ENCODE measurements at places on chromosomes 5 and 9. TPM values are rescaled to one million over a fixed set of nuclear protein-coding genes. Genes with fewer than 3 reads are reported as not detected.

- H3K36me3 ChIP-seq = peaks cover 3% of the 10 kb centered on the region
- H3K4me1 ChIP-seq = peaks cover 21% of the 10 kb centered on the region
- no peak overlapping the region for H3K4me3 ChIP-seq
- no peaks in the 10 kb centered on the region for H3K27me3 ChIP-seq
- no peak overlapping the region for H3K27ac ChIP-seq
These were observed 281.4 kb upstream of the VLDLR start for GRCh38 chr9:2340046-2340760.

DNA sequence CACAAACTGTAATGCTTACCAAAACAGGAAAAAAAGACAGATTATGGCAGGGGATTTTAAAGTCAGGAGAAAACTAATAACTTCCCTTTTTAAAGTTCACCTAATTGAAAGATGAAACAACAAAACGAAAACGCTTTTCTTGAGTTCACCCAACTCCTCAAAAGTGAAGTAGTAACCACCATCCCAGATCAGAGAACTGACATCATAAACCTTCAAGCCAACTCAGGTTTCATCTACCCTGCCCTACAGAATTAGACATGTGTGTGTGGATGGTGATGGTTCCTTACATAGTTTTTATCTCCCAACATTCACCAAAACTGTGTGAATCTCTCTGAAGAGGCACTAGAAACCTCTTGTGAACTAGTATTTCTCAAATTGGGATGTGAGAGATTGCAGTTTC is 195.2 kb upstream of the PTGER4 start:
- DNase-seq = no peak
- no peak overlapping the region for H3K4me3 ChIP-seq
- H3K4me1 ChIP-seq = no peaks in the 10 kb centered on the region
- H3K27ac ChIP-seq = no peak overlapping the region
- no peaks in the 10 kb centered on the region for H3K27me3 ChIP-seq

DNA sequence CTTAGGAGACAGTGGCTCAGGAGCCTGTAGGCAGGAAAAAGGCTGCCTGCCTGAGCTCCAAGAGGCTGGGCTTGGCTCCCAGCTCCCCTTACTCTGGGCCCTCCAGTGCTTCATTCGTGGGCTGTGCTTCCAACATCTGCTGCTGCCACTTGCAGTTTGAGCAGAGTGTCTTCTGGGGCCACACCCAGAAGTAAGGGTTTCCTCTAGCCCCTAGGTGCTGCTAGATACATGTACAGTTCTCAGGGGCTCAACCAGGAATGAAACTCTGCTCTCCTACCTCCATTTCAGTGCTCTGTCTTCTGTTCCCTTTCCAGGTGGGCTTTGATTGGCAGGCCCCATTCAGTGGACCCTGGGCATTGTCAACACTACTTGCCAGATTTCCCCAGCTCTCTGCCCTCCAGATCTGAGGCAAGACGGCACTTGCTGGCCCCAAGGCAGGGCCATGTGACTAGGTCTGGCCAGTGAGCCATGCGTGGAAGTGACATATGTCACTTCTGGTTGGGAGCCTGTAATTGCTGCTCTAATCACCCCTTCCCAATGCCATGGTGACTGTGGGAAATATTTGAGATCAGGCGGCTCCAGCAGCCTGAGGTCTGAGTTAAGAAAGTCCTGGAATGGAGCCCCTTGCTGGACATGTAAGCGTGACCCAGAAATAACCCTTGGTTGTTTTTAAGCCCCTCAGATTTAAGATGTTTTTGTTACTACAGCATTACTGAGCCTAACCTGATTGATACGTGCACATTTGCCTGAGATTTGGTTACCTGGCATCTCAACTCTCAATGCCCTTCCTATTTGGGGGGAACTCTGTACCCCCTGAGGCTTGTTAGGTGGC is 9.4 kb upstream of the BOD1 start:
- no peaks in the 10 kb centered on the region for H3K27me3 ChIP-seq
- H3K4me3 ChIP-seq = no peak overlapping the region
- H3K36me3 ChIP-seq = no peaks in the 10 kb centered on the region

- H3K27me3 ChIP-seq = peaks cover 4% of the 10 kb centered on the region
- no peak overlapping the region for H3K27ac ChIP-seq
- DNase-seq = no peak
- H3K4me3 ChIP-seq = no peak overlapping the region
- H3K4me1 ChIP-seq = peaks cover 25% of the 10 kb centered on the region
These were observed 306.4 kb downstream of the ZSWIM6 start for GRCh38 chr5:61638476-61638875.

DNA sequence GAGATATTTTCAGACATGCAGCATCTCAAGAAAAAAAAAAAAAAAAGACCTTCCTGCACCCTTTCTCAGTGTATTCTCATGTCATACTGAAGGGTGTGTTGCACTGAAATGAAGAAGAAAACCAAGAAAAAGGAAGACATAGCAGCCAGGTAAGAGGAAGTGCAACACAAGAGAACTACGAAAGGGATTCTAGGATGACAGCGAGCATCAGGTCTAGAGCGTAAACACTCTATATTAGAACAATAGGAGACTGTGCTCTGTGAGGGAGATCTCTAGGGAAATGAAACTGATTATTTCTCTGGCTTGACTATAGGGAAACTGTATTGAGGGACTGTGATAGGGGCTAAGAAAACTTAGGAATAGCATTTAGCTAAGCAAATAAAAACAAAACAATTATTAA is 30.0 kb downstream of the BTF3 start:
- peak overlapping the region; percentile 0 for H3K27ac ChIP-seq
- peaks cover 20% of the 10 kb centered on the region for H3K4me1 ChIP-seq
- DNase-seq = no peak
- no peak overlapping the region for H3K4me3 ChIP-seq

GRCh38 chr9:69877852-69878514 is 57.4 kb downstream of the CFAP95 start:
- no peaks in the 10 kb centered on the region for H3K27me3 ChIP-seq
- H3K36me3 ChIP-seq = peaks cover 34% of the 10 kb centered on the region
- H3K27ac ChIP-seq = peak overlapping the region; percentile 29
- H3K4me3 ChIP-seq = no peak overlapping the region
- peaks cover 41% of the 10 kb centered on the region for H3K4me1 ChIP-seq

GRCh38 chr5:130747556-130747955 is 417.5 kb downstream of the HINT1 start:
- DNase-seq = no peak
- H3K27me3 ChIP-seq = peaks cover 6% of the 10 kb centered on the region
- H3K4me3 ChIP-seq = no peak overlapping the region
- H3K27ac ChIP-seq = no peak overlapping the region
- peaks cover 3% of the 10 kb centered on the region for H3K4me1 ChIP-seq

Gene KLF9
- 0.82 TPM for total RNA-seq

Gene PLPPR1
- 0.44 TPM for total RNA-seq

Gene ADAMTS19
- 30.5 TPM for total RNA-seq

Gene CER1
- 4.1 TPM for total RNA-seq

Gene ZNF189
- 10.4 TPM for total RNA-seq

Measured in WTC11 (cell line).